ENCODE measurements at places on chromosomes 2 and 18.

- no peak for DNase-seq
These were observed 248.3 kb upstream of the COL3A1 start for GRCh38 chr2:188725746-188726360.

DNA sequence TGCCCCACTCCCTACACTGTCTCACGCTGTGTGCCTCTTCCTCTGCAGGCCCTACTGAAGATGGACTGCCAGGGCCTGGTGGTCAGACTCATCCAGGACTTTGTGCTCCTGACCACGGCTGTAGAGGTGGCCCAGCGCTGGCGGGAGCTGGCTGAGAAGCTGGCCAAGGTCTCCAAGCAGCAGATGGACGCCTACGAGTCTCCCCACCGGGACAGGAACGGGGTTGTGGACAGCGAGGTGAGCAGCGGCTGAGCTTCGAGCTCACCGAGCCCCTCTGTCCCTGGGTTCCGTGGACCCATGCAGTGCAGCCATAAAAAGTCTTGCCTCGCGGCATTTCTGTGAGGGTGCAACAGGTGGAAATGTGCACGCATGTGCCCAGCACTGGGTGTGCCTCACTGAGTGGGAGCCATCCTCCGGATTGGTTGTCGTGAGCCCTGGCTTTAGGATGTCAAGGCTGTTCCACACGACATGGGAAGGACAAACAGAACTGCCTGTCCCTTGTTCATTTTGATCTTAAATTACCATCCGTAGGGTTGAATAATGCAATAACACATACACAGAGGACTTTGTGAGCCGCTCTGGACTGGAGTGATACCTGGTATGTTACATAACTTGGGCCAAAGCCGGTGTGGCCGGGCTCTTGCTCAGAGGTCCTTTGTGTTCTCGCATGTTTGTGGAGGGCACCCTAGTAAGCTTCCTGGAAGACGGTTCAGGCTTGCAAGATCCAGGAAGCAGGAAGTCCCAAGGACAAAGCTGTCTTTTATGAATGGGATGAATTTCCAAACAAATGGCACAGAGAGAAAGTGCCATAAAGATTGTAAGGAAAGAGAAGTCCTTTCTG is 100.9 kb downstream of the SH3BP4 start:
- no peak for DNase-seq

- no peak for DNase-seq
These were observed 115.8 kb downstream of the SPHKAP start for GRCh38 chr2:228065686-228066085.

DNA sequence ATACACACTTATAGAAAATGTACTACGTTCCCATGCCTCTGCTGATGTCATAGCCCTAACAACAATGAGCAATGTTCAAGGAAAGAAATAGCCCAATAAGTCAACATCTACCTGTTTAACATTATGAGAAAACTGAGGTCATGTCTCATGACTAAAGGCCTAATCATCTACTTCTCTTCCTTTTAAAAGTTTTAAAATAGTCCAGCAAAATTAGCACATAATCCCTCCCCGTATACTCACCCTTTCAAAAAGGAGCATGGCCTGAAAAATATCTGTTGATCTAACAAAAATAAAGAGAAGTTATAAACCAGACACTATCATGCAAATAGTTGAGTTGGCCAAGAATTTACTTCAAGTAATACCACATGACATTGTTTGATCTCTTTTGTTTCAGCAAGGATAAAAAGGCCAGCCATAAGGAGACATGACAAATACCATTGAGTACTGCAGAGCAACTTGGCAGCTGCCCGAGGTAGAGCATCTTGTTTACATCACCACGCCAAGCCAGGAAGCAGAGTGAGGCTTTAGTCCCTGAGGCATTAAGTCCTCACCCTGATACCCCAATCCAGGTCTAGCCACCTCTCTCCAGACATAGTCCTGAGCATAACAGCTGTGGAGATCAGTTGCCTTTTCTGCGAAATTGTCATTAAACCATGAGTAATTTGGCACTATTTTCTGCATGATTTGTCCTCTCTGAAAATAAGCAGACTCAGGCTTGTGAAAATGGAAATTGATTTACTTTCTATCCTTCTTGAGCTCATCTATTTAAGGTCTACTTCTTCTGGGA is 137.4 kb upstream of the ETAA1 start:
- DNase-seq: no peak

DNA sequence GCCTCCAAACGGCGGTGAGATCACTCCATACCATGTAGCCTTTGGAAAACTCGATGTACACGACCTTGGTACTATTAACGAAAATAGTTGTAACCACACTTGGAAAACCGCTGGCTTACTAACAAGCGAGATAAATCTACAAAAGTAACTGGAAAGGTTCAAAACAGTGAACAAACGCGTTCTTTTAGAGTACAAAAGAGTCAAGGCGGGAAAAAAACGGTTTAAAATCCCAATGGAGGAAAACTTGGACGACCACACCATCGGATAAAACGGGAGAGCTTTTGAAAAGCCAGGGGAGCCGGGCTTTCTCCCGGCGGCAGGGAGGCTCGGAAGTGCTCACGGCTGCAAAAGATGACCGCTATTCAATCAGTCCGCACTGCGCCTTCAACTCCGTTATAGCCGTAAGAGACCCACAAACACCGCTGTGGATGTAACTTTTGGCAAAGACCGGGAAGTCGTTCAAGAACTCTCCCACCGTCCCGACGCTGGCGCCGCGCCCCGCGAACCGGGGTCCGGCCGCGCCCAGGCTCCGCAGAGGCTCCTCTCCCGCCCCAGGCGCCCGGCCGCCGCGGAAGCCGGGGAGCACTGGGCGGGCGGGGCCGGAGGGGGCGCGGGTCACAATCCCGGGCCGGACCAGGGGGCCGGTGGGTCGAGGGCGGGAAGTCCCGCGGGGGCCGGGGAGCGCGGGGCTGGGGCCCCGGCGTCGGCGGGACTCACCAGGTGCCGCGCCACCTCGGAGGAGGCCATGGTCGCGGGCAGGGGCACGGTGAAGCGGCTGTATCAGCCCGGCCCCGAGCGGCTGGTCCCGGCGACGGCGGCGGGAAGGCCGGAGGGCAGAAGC is 465 bp downstream of the SEPTIN10 start:
- peak; percentile 60 for DNase-seq

- DNase-seq: no peak
These were observed 72.1 kb downstream of the WDSUB1 start for GRCh38 chr2:159214325-159214865.

GRCh38 chr2:86778957-86779356 is 11.8 kb downstream of the CD8A start:
- no peak for DNase-seq

DNA sequence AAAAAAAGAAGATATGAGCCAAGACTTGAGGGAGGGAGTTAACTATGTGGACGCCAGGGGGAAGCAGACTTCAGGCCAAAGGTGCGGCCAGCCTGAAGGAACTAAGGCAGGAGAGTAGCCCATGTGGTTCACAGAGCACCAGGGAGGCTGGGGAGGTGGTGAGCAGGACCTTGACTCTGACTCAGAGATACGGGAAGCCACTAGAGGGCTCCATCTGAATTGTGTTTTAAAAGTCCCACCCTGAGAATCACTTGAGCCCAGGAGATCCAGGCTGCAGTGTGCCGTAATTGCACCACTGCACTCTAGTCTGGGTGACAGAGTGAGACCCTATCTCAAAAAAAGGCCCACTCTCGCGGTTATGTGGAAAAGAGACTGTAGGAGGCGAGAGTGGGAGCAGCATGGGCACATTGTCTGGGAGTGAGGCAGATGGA is 12.3 kb downstream of the CEP192 start:
- DNase-seq: peak; percentile 54

DNA sequence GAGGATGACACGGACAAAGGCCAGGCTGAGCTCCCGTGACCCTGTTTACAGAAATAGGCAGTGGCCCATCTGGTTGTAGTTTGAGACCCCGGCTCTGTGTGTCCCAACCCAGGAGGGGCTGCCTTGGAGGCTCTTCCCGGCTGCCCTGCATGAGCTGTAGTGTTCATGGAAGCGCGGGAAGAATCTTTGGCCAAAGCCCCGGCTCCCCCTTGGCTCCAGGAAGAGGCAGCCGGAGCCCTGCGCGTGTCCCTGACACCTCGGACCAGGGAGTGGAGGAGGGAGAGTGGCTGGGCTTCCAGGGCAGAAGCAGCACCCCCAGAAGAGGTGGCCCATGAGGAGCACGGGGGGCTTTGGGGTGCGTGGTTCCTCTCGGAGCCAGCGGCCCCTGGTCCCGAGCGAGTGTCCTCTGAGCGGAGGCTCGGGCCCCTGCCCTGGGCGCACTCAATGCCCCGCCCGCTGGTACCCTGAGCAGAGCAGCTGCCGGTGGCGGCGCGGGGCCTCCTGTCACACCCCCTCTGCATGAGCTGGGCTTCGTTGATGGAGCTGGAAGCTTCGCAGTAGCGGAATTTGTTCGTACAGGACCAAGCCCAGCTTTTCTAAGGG is 21.7 kb downstream of the GPR35 start:
- DNase-seq: no peak

DNA sequence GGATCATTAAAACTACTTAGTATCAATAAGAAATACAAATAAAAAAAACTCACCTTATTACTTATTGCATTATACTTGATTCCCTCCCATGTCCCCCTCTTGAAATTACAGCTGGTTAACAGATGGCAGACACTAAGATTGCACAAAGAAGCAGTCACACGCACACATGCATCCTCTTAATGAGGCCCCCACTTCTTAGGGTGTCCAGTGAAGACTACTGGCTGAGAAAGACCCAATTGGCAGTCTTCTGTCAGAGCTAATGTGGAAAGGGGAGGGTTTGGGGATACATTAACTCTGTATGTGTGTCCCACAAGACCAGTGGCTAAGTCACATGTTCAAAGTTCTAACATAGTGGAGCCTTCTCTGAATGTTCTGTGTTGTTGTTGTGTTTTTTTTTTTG is 210.7 kb downstream of the MTX2 start:
- DNase-seq: no peak

All from GM12865 (cell line).